Tibial nerve (tissue), 4 donors: ENCODE measurements at places on chromosomes 5 and 9. TPM values are rescaled to one million over a fixed set of nuclear protein-coding genes. Genes with fewer than 3 reads are reported as not detected.

- DNase-seq = no peak
Observed at GRCh38 chr5:173413471-173413982, 85.3 kb upstream of the STC2 start.

- no peak for DNase-seq
Observed at GRCh38 chr9:117434566-117434965, 19.7 kb upstream of the ASTN2 start.

- DNase-seq = no peak
Observed at GRCh38 chr9:132585954-132586829, 3.8 kb downstream of the BARHL1 start.

The KLHL9 gene
- 19.8 TPM for total RNA-seq

- DNase-seq = no peak
Observed at GRCh38 chr5:172715421-172715780, 55.6 kb downstream of the DUSP1 start.

- no peak for DNase-seq
Observed at GRCh38 chr9:79334711-79335110, 237.1 kb upstream of the TLE4 start.

- DNase-seq = no peak
Observed at GRCh38 chr9:36438536-36439236, 38.6 kb upstream of the RNF38 start.

The PLAC8L1 gene
- total RNA-seq = not detected

DNA sequence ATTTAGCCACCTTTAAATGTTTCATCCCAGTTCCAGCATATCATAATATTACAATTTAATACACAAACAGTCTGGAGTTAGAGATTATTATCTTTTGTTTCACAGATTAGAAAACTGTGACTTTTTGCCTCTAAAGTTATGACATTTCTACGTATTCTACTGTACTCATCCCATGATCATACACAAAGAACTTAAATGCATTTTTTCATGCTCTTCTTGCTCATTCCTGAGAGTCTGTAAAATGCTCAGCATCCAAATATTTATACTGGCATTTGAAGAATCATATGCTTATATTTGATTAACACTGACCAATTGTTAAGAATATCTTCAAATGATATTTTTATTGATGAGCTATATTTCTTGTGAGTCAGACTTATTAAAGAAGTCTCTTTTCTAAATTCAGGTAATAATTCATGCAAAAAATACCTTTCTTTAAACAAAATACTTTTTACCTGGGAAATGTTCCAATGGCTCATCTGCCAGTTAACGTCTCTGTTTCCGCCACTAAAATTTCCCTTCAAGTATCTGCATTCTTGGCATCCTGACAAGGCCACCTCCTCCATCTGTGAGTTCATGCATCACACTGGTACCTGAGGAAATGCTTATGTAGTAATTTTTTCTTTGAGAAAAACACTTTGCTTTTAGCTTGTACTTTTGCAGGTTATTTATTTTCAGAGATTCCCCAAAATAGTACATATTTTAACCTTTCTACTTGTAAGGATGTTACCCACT is 139.6 kb upstream of the RASA1 start:
- no peak for DNase-seq

GRCh38 chr9:116191576-116192415 is 38.2 kb downstream of the PAPPA start:
- DNase-seq = no peak

The DNAJC25 gene
- total RNA-seq = 9.9 TPM

GRCh38 chr5:82044010-82044409 is 72.2 kb downstream of the ATG10 start:
- DNase-seq = no peak

The FOXD4L5 gene
- total RNA-seq = 0.21 TPM

The ANKRD18A gene
- 0.42 TPM for total RNA-seq

DNA sequence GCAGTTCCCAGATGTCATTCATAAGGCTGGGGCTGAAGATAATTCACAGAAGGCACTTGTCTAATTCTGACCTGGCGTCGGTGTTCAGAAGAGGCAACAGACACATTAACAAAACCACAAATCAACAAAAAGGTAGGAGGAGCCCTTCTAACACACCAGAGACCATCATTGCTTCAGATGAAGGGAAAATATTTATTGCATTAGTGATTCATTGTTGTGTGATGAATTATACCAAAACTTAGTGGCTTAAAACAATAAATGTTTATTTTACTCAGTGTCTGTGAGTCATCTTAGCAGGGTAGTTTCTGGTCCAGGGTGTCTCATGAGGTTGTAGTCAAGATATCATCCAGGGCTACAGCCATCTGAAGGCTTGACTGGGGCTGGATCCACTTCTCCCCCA is 91.3 kb upstream of the KIF2A start:
- DNase-seq = no peak

DNA sequence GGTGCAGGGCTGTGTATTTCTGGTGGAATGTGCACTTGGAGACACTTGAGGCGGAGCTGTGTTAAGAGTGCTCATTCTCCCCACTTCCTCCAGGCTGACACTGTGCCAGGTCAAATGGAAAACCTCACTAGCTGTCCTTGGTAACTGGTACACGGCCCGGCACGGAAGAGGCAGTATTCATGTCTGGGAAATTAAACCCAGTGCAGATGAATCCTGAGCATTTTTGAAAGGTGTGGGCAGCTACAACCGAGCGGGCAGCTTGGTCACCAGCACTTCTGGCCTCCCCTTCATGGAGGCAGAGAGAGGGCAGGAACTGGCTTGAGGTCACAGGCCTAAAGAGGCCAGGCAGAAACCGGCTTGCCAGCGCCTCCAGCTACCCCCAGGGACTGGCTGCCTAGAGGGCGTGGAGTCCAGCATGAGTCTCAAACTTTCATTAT is 1.6 kb downstream of the CLPTM1L start:
- no peak for DNase-seq

GRCh38 chr9:100324594-100325200 is 28.0 kb downstream of the TEX10 start:
- DNase-seq = no peak

- DNase-seq = no peak
Observed at GRCh38 chr5:166671811-166672210, 1619.6 kb upstream of the WWC1 start.

DNA sequence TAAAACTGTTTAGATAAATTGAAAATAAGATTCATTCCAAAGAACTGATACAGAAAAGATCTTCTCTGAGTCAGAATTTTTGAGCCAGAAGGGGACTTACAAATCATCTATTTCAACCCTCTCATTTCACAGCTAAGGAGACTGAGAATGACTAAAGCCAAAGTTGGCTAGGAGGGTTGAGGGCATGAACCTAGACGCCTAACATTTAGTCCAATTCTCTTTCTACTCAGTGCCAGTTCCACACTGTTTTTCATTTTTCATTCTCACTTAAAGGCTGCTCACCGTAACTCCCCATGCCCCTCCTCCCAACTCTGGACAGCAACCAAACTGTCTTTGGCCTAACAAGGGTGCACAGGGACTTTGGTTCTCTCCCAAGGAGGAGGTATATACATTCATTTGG is 364.0 kb downstream of the NDUFS4 start:
- no peak for DNase-seq

The ANGPTL2 gene
- 40.0 TPM for total RNA-seq

The PARP8 gene
- total RNA-seq = 24.7 TPM

DNA sequence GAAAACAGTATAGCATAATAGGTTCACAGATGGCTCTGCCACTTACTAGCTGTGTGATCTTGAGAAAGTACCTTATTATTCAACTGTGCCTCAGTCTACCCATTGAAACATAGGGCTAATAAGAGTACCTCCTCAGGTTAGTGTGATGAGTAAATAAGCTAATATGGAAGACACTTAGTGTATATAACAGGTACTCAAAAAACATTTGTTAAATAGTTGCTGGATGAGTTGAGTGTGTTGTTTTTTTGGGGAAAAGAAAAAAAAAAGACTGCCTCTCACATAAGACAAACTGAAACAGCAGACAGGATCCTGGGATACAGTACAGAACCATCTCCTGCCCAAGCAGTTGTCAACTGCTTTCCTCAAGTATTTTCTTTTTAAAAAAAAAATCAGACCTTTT is 5.2 kb downstream of the STOM start:
- DNase-seq = no peak

- DNase-seq = no peak
Observed at GRCh38 chr5:122436615-122437014, 124.6 kb downstream of the SNCAIP start.

GRCh38 chr5:15012061-15012460 is 140.5 kb upstream of the ANKH start:
- no peak for DNase-seq

The CRAT gene
- 49.4 TPM for total RNA-seq

DNA sequence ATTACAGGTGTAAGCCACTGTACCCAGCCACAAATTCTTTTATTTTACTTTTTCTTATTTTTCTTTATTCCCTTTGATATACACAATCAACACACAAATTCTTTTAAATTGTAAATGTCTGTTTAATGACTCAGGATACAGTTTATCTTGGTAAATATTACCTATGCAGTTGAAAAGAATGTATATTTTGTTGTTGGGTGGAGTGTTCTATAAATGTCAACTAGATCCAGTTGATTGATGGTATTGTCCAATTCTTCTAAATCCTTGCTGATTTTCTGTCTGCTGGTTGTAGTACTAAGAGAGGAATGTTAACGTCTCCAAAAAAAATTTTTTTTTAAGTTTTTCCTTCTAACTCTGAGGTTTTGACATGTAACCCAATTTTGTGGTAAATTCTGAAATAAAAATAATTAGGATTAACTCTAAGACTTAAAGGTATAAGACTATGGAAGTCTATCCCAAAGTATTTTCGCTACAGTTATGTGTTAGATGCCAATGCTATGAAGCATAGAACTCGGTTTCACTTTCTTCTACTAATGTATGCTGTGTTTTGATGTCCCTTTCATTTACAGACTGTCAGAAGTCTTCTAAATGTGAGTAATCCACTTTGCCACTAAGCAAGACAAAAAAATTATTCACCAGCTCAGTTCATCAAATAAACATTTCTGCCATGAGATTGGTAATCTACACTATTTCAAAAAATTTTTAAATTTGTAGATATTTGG is 720.2 kb upstream of the C9orf72 start:
- DNase-seq = no peak

The IRX2 gene
- not detected for total RNA-seq

The SV2C gene
- 1.5 TPM for total RNA-seq

GRCh38 chr9:136059851-136060670 is 35.0 kb downstream of the NACC2 start:
- no peak for DNase-seq

- no peak for DNase-seq
Observed at GRCh38 chr5:159552751-159553150, 222.5 kb upstream of the IL12B start.

The AFAP1L1 gene
- total RNA-seq = 93.5 TPM

The SIT1 gene
- not detected for total RNA-seq

DNA sequence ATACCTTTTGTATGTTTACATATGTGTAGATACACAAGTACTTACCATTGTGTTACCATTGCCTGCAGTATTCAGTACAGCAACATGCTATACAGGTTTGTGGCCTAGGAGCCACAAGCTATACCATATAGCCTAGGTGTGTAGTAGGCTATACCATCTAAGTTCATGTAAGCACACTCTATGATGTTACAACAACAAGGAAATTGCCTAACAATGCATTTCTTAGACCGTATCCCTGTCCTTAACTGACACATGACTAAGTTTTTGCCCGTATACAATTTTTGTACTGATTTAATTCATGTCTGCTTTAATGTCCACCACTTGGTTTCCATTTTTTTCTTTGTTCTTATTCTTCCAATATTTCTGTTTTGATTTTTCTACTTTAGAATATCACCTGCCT is 18.5 kb downstream of the TNPO1 start:
- no peak for DNase-seq

The IRGM gene
- not detected for total RNA-seq

DNA sequence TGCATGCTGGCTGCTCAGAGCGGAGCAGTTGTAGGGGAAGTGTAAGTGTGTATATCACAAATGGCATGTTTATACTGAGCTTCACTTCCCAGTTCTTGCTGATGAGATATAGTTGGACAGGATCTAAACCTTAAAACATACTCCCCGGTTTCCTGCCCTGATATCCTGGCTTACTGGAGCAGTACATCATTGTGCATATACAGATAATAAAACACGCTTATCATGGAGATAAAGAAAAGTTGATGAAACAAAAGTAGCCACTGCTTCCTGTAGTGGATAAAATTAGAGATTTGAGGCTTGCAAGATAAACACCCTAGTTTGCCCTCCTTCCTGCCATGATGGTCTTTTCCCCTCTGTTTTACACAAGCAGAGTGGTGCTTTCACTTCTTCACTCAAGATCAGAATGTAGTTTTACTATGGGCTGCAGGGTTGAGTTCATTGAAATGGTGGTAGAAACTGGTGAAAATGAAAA is 15.0 kb downstream of the NPR3 start:
- no peak for DNase-seq

DNA sequence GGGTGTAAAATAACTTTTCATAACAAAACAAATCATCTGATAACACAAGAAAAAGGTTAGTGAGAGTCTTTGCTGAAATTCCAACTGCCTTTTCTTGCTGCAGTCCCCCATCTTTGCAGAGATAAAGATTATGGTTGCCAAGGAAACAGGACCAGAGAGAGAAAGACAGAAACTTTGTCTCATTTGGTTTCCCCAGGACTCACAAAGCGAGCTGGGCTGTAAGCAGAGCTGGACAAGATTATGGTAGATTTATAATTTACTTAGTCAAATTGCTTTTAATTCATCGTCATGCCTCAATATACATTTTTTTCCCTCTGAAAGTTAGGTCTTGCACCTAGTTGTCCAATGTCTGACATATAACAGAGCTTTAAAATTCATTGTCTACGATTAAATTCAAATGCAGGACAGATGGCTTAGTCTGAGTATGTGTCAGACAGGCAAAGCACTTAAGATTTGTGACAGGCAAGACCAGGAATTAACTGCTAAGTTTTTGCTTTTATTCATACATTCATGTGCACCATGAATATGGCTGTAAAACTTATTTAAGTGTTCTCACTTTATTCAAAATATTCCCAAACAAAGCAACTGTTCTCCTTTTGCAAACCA is 17.4 kb downstream of the ENC1 start:
- no peak for DNase-seq

DNA sequence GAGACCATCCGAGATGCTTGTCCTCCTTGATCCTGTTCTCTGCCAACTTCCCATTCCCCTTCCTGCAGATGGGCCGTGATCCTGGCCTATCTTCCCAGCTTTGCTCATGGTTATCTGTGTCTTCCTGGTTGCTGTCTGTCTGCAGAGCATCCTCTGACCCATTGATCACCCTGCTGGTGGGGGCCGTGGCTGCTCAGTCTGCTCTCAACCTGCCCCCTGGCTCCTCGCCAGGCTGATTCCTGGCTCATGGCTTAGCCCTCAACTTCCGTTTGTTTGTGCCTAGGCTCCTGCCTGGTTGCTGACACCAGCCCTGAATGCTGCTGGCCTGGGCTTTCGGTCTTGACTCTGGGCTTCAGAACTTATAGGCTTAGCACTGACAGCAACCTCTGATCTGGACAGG is 67.1 kb upstream of the SMIM15 start:
- no peak for DNase-seq

The IL7R gene
- 2.8 TPM for total RNA-seq
